ENCODE measurements at places on chromosomes 3 and 15.

DNA sequence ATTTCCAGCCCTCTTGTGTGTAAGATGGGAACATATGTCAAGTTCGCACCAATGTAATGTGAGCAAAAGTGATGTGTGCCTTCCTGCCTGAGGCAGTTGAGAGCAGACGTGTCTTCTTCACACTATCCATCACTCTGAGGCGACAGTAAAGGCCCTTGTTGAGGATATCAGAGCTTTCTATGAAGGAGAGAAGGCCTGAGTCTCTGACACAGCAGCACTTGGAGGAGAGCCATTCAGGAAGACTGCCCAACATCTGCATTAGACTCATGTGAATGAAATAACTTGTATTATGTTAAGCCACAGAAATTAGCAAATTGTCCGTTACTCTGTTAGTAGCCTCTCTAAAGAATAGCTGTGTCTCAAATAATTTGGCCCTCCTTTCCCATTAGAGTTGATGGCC is 108.8 kb upstream of the CCDC54 start:
- no peak for DNase-seq

- DNase-seq = no peak
These were observed 4.0 kb downstream of the DIPK2A start for GRCh38 chr3:143975554-143976152.

DNA sequence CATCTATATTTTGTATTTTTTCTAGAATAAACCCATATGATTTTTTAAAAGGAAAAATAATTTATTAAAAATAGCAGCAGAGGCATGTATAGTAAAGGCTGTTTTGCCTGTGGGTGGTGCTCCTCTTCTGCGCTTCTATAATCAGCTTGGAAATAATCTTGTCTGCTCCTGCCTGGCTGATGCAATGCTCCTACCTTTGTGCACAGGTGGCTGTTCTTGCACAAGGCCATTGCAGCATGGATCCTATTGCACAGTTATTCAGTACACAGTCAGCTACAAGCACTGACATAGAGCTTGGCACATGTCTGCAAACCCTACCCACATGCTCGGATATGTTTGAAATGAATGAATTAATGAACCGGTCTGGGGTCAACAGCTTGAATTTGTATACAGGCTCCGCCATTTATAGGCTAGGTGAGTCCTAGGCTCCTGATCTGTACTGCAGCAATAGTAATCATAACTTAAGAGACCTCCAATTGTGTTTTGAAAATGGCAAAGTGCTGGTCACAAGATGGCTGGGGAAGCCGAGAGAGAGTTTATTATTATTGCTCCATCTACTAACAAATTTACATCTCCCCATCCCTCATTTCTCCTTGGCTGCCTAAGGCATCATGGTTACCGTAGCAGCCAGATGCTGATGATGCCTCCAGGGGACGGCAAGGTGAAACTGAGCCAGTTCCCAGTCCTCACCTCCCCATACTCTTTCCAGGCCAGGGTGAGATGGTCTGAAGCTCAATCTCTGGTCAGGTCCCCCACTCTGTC is 532 bp upstream of the RTP1 start:
- no peak for DNase-seq

DNA sequence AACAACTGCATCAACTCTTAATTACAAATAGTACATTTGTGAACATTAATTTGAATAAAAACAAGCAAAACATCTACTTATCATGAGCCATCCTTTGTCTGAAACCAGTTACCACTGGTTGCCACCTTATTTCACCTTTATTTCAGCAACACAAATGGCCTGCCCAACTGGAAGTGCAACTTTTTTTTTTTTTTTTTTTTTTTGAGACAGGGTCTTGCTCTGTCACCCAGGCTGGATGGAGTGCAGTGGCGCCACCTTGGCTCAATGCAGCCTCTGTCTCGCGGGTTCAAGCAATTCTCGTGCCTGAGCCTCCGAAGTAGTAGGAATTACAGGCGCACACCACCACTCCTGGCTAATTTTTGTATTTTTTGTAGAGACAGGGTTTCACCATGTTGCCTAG is 13.1 kb downstream of the WDR82 start:
- DNase-seq = no peak

GRCh38 chr3:127978636-127979035 is 63.6 kb downstream of the KBTBD12 start:
- DNase-seq = no peak

GRCh38 chr3:182490596-182491491 is 302.5 kb upstream of the ATP11B start:
- DNase-seq = no peak

DNA sequence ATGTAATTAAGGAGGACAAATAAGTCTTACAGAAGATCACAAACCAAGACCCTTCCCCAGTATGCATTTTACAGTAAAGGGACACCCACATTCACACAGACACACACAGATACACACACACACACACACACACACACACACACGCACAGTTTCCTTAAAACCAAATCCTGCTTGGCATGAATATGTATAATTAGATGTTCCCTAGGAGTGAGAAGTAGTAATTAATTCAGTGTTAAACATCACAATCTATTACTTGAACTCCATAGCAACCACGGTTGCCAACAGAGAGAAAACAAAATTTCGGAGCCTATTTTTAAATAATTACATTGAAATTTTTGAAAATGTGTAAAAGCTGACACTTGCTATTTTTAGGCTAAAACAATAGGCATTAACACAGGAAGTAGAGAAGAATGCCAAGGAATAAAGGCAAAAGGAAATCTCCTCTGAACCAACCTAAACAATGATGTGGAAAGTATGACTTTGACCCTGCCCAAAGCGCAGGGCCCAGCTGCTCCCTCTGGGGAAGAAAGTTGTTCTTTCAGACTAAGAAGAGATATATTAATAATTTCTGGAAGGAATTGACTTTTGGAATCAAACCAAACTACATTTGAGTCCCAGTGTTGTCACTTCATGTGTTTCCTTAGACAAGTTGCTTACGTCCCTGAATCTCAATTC is 215.3 kb downstream of the CPNE4 start:
- no peak for DNase-seq

- DNase-seq = no peak
These were observed 1433.9 kb upstream of the CADM2 start for GRCh38 chr3:83524901-83525300.

DNA sequence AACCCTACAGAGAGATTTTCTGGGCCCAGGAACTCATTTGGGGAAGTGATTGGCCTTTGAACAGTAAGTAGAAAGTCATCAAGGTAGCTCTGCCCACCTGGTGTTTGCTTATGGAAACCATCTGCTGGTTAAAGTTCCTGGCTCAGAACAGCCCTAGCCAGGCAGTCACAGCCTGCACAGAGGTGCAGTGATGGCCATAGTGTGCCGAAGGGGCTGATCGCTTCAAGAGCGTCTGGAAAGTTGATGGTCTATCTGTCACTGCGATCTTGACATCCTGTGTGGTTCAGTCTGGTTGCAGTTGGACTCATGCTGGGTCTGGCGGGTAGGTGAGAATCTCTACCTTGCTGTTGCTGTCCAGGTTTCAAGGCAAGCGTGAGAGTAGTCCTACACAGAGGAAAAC is 151.6 kb downstream of the SLCO3A1 start:
- DNase-seq = no peak

GRCh38 chr3:161016417-161017313 is 88.5 kb downstream of the B3GALNT1 start:
- DNase-seq = no peak

GRCh38 chr3:159819676-159820075 is 169.0 kb upstream of the IL12A start:
- DNase-seq = no peak

DNA sequence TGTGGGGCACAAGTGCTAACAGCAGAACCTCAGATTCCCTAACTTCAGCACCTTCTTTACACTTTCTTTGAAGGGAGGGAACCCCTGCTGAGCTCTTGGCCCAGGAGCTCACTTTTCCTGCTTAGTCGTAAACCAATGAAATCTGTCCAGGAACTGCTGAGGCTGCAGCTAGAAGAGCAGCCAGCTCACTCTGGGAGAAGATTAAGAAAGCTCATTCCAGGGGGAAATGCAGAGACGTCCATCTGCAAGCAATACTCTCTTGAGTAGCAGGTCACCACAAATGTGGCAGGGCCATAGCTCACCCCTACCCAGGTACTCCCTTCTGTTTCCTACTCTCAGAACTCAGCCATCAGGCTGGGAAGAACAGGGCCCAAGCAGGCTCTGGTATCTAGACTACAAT is 103.3 kb downstream of the WDR76 start:
- DNase-seq = no peak

- DNase-seq = peak; percentile 68
These were observed 31.8 kb upstream of the SMAD3 start for GRCh38 chr15:67033571-67034044.

GRCh38 chr15:100572362-100572983 is 29.5 kb downstream of the LINS1 start:
- DNase-seq = no peak

- no peak for DNase-seq
These were observed 203.5 kb upstream of the LINGO1 start for GRCh38 chr15:77836121-77836692.

DNA sequence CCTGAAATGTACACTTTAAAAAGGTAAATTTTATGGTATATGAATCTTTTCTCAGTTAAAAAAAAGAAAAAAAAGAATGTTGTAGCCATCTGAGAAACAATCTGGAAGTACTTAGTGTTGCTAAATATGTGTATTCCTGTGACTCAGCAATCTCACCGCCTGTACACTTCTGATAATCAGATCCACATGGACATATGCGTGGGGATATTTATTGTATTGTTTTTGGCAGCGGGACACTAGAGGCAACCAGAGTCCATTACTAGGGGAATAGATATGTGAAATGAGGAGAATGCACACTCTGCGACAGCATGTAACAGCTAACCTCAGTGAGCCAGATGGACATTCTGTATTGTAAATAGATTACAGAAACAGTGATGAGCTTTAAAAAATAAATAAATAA is 65.4 kb downstream of the AQP9 start:
- DNase-seq = no peak

DNA sequence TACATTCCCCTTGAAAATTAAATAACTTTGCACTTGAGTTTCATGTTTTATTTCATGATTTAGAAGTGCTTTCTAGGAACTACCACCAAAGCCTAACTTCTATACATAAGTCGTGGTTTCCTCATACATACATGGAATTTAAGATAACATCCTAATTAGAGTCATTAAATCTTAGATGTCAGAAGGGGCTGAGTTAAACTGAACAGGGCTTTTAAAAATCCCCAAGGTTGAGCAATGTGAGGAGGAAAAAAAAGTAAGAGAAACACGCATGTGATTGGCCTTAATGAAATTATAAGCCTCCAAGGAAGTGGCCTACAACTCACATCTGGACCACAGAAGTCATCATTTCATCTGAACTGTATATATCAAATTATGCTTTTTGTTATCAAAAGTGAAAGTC is 303.1 kb upstream of the SEMA6D start:
- no peak for DNase-seq

DNA sequence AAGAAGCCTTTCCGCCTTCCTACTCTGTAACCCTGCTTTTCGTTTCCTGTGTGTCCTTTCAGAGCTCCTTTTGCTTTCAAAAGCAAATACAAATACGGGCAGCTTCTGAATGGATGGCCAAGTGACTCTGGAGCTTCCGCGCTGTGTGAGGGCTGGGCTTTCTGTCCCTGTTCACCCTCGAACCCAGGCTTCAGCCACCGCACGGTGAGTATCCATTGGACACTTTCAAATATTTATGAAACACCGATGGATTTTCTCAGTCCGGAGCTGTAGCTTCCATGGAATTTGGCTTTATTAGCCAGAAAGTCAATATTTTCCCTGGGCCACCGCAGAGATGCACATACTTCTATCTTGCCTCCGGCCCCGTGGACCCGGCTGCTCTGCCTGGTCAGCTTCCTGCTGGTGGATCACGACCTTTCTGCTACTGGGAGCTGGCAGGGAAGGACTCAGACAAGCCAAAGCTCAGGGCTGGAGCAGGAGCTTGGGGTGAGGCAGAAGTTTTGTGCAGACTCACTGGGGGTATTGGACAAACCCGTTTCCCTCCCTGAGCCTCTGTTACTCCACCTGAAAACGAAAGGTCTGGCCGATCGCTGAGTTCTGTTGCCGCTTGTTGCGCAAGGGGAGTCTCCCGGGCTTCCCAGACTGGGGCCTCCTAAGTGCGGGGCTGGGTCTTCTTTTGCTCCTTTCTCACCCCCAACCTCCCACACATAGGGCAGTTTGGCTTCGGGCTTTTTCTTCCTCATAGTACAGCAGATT is 63.6 kb downstream of the LINGO1 start:
- DNase-seq = no peak

- no peak for DNase-seq
These were observed 26.0 kb upstream of the MRPS22 start for GRCh38 chr3:139317660-139318430.

GRCh38 chr3:127151992-127152650 is 40.8 kb upstream of the PRR23E start:
- no peak for DNase-seq

- no peak for DNase-seq
These were observed 10.0 kb downstream of the ANKDD1A start for GRCh38 chr15:64921711-64922110.

- DNase-seq = no peak
These were observed 8.0 kb downstream of the CCDC14 start for GRCh38 chr3:123952844-123953520.

GRCh38 chr3:128550471-128551126 is 57.6 kb upstream of the GATA2 start:
- no peak for DNase-seq

- peak; percentile 62 for DNase-seq
These were observed 32.4 kb upstream of the SMAD3 start for GRCh38 chr15:67033012-67033411.

- no peak for DNase-seq
These were observed 67.9 kb downstream of the CORO2B start for GRCh38 chr15:68646696-68647095.

DNA sequence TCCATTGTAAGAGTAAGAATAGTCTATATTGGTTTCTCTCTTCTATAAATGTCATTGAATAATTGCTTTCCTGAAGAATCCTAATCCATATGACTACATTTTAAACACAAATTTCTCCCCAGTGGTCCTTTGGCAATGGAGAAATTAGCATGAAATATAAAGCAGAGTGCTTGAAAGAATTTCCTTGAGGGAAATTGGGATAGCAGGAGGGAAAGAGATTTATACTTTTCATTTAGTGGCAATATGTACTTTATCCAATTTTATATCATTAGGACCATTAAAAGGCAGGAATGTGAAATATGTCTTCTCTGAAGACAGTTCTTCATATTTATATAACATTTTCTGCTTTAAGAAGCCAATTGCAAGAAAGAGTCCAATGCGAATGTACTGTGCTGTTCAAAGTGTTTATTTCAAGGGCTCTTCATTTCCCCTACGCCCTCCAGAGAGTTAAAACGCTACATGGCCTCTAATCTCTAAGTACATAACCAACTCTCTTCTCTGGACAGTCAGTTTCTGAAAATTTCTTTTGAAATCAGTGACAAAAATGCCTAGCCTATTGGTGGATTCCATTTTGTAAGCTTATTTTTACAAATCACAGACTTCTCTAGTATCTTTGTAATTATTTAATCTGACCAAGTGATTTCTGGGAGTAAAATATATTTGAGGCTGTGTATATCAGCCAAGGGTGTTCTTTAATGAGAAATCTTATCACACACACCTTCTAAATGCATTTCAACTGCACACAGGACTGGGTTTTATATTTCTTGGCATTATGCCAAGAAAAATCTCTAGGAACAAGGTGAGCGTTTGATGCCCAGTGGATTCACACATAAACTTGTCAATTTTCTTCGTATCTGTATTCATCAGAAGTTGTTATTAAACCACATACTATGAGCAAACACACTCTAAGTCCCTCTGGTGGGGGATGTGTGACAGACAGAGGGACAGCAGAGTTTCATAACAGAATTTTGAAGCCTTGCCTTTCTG is 51.2 kb downstream of the KCNAB1 start:
- no peak for DNase-seq

Data from CD4-positive, alpha-beta T cell treated with Interleukin-17A for 4 hours (primary cell).